ENCODE measurements at places on chromosomes 3 and 15.

DNA sequence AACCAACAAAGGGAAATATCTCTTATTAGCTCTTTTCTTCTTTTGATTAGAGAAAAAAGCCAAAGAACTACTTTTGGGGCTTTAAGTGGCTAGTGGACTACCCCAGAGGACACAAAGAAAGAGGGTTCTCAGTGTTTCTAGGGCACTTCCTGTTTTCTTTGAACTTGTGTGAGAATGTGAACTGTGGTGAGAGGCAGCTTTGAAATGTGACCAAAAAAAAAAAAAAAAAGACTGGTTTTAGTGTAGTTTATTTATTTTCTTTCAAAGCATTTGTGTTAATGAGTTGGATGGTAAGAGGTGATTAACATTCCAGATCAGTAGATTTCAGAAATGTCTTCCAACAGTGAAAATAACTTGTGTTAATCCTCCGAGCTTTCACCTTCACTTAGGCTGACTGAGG lies 32.4 kb downstream of the SELENOT start:
- no peak for DNase-seq

DNA sequence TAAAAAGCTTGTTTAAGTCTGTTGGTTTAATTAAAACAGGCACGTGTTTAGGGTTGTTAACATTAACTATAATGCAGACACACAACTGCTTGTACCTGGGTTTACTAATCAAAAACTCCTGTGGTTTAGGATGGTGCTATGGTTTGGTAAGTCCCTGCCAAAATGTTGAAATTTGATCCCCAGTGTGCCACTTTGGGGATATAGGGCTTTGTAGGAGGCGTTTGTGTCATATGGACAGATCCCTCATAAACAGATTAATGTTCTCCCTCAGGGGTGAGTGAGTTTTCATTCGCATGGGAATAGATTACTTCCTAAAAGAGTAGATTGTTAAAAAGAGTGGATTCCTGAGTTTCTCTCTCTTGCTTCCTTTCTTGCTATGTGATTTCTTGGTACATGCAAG lies 18.7 kb upstream of the GK5 start:
- DNase-seq, result no peak

DNA sequence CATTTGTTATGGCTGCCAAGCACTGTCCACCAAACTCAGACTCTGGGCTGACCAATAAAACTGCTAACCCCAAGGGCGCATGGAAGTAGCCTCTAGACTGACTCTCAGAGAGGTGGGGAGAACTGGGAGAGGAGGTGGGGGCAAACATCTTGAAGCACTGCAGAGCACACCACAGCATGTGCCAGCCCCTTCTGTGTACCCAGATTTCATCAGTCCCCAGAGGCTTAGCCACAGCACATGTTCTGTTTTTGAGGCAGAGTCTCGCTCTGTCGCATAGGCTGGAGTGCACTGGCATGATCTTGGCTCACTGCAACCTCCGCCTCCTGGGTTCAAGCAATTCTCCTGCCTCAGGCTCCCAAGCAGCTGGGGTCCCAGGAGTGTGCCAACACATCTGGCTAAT lies 119.5 kb upstream of the SPATA12 start:
- DNase-seq, result no peak

GRCh38 chr3:146511402-146512134 lies 32.8 kb downstream of the PLSCR1 start:
- no peak for DNase-seq

All from EL (cell line).